DMS79 (cell line): ENCODE measurements at places on chromosomes 12 and 14.

- no peak for DNase-seq
Observed at GRCh38 chr12:55724226-55724939, 4.2 kb downstream of the RDH5 start.

DNA sequence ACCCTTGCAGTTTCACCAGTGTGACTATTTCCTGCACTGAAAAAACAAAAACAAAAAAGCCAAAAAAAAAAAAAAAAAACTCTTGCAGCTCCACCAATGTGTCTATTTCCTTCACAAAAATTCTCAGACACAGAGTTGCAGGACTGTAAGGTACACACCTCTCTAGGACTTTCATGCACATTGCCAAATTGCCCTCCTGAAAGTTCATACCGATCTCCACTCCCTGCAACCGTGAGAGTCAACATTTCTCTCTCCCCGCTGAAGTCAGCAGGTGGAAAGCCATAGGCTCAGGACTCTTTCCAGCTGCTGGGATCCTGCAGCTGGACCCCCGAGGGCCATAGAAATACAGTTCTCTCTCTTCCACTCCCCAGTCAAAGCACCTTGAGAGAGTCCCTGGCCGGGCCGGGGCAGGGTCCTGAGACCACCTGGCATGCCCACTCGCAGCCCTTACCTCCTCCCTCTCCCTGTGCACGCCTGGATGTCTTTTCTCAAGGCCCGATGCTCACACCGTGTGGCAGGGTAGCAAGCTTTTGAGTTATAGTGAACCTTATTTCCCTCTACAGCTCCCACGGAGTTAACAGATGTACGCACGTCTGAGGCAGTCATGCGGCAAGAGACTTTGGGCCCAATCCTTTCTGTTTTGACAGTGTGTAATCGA lies 23.6 kb downstream of the MMAB start:
- no peak for DNase-seq

DNA sequence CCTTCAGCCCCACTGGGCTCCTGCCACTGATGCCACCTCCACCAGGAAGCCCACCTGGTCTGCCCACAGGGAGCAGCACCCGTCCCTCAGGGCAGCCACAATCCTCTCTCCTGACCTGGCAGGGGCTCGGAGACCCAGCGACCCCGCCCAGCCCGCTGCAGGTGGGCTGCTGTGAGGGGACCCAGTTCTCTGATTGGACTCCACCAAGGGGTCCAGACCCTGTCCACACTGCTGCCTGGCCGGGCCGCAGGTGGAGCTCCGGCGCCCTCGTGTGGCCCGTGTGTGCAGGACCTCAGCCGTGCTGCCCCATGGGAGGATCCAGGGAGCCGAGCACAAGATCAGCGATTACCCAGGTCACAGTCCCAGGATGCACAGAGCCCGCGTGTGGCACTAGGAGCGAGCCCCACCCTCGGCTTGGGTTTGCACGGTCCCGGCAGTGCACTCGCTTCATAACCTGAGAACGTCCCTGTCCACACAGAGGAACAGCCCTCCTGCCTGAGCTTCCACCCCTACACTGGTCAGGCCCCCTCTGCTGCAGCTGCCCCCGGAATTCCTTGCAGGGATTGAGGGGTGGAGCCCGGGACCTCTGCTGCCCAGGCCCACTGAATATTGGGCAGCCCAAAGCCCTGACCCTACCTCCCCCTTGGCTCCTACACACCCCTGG lies 35.4 kb upstream of the TMEM179 start:
- peak; percentile 47 for DNase-seq

DNA sequence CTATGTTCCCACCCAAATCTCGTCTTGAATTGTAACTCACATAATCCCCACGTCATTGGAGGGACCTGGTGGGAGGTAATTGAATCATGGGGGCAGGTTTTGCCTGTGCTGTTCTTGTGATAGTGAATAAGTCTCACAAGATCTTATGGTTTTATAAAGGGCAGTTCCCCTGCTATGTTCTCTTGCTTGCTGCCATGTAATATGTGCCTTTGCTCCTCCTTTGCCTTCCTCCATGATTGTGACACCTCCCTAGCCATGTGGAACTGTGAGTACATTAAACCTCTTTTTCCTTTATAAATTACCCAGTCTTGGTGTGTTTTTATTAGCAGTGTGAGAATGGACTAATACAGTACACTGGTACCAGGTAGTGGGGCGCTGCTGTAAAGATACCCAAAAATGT lies 177.6 kb upstream of the SYT10 start:
- DNase-seq: no peak

DNA sequence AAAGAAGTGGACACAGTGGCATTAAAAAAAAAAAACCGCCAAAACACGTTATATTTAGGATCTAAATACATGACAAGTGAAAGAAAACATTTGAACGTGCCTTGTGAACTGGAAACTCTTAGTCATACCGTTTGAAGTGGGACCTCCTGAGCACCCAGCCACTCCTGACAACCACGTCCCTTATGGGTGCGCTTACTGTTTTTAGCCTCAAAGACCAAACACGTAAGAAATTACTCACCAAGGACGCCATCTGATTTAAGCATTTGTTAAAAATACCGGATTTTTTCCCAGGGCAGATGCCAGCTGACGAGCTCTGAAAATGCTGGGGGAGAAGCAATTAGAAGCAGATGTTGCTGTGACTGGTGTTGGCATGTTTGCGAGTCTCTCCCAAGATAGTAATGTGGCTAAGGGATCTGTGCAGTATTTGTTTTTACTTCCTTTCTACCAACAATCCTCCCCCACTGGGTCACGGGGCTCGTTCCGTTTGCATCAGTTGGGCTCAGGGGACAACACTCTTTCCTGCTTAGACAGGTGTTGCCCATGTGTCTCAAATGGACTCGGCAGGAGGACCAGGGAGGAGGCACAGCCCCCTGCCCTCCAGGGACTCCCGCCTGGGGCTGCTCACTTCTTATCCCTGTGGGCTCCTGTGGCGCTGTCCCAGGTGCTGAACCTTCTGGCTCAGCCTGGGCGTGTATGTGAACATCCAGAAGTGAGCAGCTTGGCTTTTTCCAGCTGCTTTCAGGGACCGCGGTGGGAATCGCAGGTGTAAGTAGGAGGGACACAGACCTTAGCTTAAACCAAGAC lies 101.0 kb downstream of the BEGAIN start:
- DNase-seq: peak; percentile 54

DNA sequence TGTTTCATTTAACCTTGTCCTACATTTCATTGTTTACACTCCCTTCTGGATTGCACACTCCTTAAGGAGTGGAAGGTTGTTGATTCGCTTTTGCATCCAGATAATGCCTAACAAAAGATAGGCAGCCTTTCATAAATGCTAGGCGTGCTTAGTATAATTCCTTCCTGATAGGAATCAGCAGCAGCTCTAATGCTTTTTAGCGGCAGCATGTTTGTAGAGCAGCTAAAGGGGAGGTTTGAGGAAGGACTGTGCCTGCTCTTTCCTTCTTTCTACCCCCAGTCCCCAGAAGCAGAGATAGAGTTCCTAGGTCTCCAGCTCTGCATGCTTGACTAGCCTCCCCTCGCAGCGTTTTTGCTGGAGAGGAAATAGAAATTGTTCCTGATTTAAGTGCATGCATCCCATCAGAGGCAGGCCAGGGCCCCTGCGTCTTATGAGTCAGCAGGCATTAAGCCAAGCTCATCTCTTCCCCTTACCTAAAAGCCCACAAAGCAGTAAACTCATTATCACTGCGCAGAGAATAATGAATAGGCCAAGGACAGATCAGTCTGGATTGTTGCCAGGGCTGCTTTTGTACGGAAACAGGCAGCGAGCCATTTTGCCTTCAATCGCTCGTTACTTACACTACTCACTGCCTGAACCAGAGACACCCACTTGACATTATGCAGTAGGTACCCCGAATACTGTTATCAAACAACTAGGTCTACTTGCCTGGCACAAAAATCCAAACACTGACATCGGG lies 14.0 kb upstream of the TBPL2 start:
- peak; percentile 97 for DNase-seq

- DNase-seq: no peak
Observed at GRCh38 chr12:52741375-52742195, 35.6 kb downstream of the KRT76 start.

- no peak for DNase-seq
Observed at GRCh38 chr12:84136862-84137367, 775.7 kb downstream of the SLC6A15 start.

- no peak for DNase-seq
Observed at GRCh38 chr12:6644257-6644596, 3.0 kb downstream of the ACRBP start.

GRCh38 chr14:75204116-75204515 lies 27.7 kb upstream of the TMED10 start:
- no peak for DNase-seq

GRCh38 chr14:55180434-55180833 lies 11.0 kb downstream of the DLGAP5 start:
- DNase-seq: peak; percentile 87
